Hypothalamus (tissue), 51 donors: ENCODE measurements at places on chromosomes 1 and 21.

GRCh38 chr1:59738591-59739015, 76.1 kb upstream of the HOOK1 start:
- DNase-seq, result no peak

GRCh38 chr21:42162831-42163510, 56.0 kb upstream of the ABCG1 start:
- DNase-seq, result no peak

DNA sequence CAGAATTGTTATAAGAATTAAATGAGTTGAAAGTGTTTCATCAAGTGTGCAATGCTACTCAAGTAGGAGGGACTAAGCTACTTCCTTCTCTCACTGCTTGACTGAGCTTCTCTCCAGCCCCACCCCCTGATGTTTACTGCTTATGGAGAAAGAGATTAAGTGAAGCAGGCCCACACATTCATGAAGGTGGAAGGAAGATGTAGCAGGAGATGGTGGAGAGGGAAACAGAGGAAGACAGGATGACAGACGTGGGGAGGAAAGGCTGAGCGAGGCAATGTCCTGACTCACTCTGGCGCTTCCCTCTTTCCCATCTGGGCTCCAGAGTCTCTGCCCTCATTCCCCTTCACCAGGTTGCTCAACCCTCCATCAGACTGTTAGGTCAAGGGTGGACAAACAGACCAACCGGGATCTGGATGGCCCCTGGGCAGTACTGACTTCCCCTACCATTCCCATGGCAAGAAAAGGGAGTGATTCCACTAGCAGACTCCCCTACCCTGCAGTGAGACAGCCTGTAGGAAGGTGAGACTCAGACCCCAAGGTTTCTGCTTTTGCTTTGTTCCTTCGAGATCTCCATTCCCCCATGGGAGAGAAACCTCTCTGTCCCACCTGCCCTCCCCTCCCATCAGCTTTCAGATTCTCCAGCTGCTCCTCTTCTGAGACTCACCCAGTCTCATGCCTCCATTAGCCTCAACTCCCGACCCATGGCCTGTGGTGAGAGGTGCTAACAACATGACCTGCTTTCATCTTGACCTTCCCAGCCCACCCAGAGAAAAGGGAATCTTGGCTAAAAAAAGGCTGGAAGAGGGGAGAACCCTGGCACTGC, 3.1 kb upstream of the ARHGEF2 start:
- DNase-seq, result no peak

DNA sequence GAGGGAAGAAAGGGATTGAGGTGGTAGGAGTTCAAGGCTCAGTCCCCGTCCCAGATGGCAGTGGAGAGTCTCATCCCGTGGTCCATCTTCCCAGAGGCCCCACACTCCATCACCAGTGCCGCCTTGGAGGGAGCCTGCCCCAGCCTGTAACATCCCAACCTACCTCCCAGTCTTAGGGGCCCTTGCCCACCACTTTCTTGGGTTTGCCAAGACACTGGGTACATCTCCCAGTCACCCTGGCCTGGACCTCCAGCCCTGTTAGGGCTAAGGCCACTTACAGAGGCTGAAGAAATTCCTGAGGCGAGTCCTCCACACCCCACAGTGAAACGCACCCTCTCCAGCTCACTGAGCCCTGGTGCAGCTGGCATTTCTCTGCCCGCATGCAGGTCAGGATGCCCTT, 3.3 kb downstream of the TMEM200B start:
- no peak for DNase-seq
